Peyer's patch (tissue), 4 donors: ENCODE measurements at places on chromosomes 4 and X. TPM values are rescaled to one million over a fixed set of nuclear protein-coding genes. Genes with fewer than 3 reads are reported as not detected.

The PPEF2 gene
- not detected for total RNA-seq

The CT83 gene
- not detected for total RNA-seq

The SHISA3 gene
- total RNA-seq: 1.2 TPM

DNA sequence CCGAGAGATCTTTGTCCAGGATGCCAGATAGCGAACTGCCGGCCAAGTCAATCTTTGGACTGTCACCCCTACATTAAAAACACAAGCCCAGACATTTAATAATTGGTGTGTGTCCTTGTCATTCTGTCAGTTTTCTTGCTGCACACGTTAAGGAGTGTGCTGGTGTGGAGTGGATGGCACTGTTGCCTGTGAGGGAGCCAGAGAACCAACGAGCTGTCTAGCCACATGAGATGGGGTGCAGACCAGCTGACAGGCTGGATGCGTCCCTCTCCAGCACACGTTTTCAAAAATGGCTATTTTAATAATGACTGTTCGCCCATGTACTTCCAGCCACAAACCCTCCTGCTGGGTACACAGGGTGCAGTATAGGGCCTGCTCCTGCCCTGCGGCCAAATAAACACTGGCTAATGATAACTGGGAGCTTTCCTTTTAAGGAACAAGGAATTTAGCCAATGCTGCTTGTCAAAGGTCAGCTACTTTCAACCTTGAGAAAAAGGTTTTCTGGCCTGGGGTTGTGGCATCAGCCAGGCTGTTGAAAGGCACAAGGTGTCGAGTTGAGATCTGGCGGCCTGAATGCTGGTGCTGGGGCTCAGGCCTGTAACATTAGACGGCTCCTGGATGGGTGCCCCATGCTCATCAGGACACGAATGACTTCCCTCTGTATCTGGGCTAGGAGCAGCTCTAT is 54.0 kb upstream of the MAP3K15 start:
- H3K27ac ChIP-seq: no peak overlapping the region
- DNase-seq: no peak
- no peaks in the 10 kb centered on the region for H3K27me3 ChIP-seq
- no peaks in the 10 kb centered on the region for H3K4me1 ChIP-seq
- H3K4me3 ChIP-seq: no peak overlapping the region

DNA sequence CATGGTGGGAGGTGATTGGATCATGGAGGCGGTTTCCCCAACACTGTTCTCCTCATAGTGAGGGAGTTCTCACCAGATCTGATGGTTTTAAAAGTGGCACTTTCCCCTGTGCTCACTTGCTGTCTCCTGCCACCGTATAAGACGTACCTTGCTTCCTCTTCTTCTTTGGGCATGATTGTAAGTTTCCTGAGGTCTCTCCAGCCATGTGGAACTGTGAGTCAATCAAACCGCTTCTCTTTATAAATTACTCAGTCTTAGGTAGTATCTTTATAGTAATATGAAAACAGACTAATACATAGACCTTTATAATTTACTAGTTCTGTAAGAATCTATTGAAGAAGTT is 82.5 kb upstream of the PITX2 start:
- no peak for DNase-seq
- H3K36me3 ChIP-seq: no peaks in the 10 kb centered on the region
- no peaks in the 10 kb centered on the region for H3K27me3 ChIP-seq

GRCh38 chr4:108979759-108980158 is 216.9 kb upstream of the ETNPPL start:
- H3K36me3 ChIP-seq: no peaks in the 10 kb centered on the region
- DNase-seq: no peak
- no peak overlapping the region for H3K4me3 ChIP-seq
- H3K27me3 ChIP-seq: no peaks in the 10 kb centered on the region
- H3K27ac ChIP-seq: no peak overlapping the region

DNA sequence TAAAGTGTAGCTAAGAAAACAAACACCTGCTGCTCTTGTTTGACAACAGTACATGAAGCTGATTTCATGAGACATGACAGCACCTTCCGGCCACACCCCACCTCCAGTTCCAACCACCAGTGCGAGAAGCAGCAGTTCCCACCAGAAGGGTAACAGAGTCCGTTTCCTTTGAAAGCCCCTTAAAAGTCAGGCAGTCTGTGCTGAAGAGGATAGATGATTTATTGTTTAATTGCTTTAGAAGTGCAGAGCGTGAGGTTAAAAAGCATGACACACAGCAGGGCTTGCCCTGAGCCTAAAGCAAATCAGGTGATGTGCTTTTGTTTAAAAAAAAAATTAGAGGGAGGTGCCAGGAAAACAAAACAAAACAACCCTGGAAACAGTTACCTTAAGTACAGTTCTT is 82.6 kb downstream of the HADH start:
- H3K27ac ChIP-seq: no peak overlapping the region
- H3K4me3 ChIP-seq: no peak overlapping the region
- H3K36me3 ChIP-seq: no peaks in the 10 kb centered on the region
- DNase-seq: peak; percentile 60
- H3K4me1 ChIP-seq: no peaks in the 10 kb centered on the region
- H3K27me3 ChIP-seq: no peaks in the 10 kb centered on the region

- DNase-seq: no peak
- H3K36me3 ChIP-seq: no peaks in the 10 kb centered on the region
- H3K4me1 ChIP-seq: no peaks in the 10 kb centered on the region
- no peak overlapping the region for H3K4me3 ChIP-seq
These were observed 25.5 kb downstream of the BBS12 start for GRCh38 chr4:122758033-122758432.

DNA sequence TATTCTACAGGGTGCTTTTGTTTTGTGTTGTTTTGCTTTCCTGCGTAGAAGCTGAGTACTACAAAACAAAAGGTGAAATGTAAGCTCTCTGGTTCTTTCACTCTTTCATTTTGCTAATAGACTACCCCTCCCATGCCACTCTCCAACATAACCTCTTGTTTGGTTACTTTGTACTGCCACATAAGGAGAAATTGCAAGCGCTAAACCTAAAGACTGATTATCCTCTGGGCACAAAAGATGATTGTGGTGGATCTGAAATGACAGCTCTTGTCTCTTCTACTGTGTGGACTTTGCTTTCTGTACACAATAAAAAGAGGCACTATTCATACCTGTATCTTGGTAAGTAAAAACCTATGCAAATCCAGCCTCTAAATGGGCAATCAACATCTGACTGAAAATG is 5.3 kb downstream of the MBNL3 start:
- H3K27ac ChIP-seq: no peak overlapping the region
- H3K4me3 ChIP-seq: no peak overlapping the region
- no peak for DNase-seq
- no peaks in the 10 kb centered on the region for H3K4me1 ChIP-seq
- H3K36me3 ChIP-seq: no peaks in the 10 kb centered on the region

GRCh38 chr4:14169460-14169859 is 541.9 kb upstream of the BOD1L1 start:
- no peaks in the 10 kb centered on the region for H3K27me3 ChIP-seq
- no peaks in the 10 kb centered on the region for H3K4me1 ChIP-seq
- H3K36me3 ChIP-seq: no peaks in the 10 kb centered on the region
- H3K4me3 ChIP-seq: no peak overlapping the region
- no peak for DNase-seq

DNA sequence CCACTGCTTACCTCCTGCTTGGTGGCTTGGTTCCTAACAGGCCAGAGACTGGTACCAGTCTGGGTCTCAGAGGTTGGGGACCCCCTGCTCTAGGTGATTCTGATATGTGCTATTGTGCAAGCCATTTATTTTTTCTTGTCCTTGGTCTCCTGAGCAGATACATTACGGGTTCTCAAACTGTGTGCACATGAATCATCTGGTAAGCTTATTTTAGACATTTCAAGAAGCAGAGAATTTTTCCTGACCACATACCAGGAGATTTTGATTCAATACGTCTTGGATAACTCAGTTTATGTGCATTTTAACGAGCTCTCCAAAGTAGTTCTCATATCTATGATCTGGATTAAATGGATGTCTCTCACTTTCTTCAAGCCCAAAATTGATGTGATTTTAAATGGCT is 77.2 kb downstream of the FHIP1A start:
- no peaks in the 10 kb centered on the region for H3K36me3 ChIP-seq
- no peak overlapping the region for H3K27ac ChIP-seq
- no peak overlapping the region for H3K4me3 ChIP-seq

DNA sequence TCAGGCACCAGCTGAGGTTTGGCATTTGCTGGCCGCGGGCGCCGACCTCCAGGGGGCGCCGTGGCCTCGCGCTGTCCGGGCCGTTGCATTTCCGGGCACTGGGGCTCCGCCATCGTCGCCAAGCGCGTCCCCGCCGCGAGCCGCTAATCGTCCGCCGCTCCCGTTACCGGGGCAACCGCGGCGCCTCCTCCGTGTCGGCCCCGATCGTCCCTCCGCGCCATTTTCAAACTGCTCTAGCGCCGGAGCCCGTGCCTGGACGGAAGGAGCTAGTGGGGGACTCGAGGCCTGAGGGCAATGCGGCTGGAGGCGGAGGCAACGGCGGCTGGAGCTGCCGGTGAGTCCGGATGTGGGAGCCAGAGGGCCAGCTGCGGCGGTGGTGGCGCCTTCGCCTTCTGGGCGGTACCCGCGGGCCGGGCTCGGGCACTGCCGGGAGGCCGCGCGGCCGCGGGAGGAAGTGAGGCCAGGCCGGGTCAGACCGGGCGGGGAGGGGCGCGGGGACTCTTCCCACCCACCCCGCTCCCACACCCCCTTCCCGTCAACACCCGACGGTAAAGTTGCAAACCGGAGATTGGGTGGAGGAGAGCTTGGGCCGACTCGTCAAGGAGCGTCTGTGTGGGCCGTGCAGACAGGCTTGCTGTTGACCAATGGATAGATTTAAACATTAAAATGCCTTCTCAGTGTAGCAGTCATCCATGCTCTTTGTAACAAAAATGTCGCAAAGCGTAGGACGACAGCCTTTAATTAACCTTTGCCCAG is at the start of gene CEP135:
CEP135 (plus strand) TSS at position 220 of the 756 bp plus-strand sequence. CDS start 3,186 bp downstream, outside the sequence.
- H3K27me3 ChIP-seq: no peaks in the 10 kb centered on the region
- DNase-seq: peak; percentile 97
- peaks cover 11% of the 10 kb centered on the region for H3K36me3 ChIP-seq
- peak within 1 kb of the TSS; percentile 93 for H3K27ac ChIP-seq

DNA sequence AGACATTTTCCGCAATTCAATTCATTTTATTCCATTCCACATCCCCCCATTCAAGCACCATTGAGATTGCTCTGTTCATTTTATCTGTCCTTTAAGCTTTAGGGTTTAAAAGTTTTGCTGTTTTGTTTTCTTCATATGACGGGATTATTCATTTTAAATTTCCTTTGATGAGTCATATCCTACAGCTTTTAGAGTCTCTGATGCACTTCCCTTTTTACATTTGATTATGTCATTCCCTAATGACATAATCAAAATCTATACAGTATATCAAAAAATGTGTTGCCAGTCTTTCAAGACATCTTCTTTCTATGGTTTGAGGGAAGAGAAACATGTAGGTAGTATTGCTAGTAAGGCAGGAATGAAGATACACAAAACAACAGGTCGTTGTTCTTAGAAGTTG is 456.3 kb downstream of the PDGFC start:
- H3K27me3 ChIP-seq: no peaks in the 10 kb centered on the region
- H3K4me1 ChIP-seq: no peaks in the 10 kb centered on the region
- no peak overlapping the region for H3K4me3 ChIP-seq

DNA sequence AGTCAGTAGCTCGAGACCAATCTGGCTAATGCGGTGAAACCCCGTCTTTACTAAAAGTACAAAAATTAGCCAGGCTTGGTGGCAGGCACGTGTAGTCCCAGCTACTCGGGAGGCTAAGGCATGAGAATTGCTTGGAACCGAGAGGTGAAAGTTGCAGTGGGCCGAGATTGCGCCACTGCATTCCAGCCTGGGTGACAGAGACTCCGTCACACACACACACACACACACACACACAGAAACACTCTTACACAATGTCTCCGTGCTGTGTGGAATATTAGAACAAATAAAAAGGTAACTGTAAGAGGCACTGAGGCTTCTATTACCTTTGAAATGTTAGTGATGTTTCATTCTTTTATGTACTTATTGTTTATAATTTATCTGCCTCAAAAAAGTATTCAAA is 326.6 kb downstream of the GPAT3 start:
- no peak for DNase-seq
- no peaks in the 10 kb centered on the region for H3K36me3 ChIP-seq
- no peaks in the 10 kb centered on the region for H3K27me3 ChIP-seq
- no peak overlapping the region for H3K27ac ChIP-seq

DNA sequence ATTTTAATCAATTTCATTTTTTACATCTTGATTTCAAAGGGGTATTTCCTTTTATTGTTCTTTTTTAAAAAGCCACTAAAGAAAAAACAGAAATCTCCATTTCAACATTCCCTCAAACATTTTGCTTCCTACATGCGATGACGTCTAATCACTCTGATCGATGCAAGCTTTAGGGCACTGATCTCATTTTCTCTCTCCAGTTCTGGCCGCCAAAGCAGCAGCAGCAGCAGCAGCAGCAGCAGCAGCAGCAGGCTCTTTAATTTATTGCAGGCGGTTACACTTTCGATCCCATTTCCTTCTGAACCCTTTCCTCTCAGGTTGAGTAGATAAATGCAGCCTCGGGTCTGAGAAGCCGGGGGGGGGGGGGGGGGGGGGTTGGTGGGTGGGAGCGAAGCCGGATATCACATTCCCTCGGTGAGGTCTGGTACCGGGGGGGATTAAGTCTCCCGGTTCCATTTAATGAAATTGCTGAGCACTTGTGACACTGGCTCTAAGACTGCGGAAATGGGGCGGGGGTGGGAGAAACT is 3.4 kb upstream of the PCDH7 start:
- no peak overlapping the region for H3K27ac ChIP-seq
- H3K27me3 ChIP-seq: peaks cover 4% of the 10 kb centered on the region
- no peaks in the 10 kb centered on the region for H3K4me1 ChIP-seq

- no peaks in the 10 kb centered on the region for H3K4me1 ChIP-seq
- no peak for DNase-seq
- H3K36me3 ChIP-seq: no peaks in the 10 kb centered on the region
- H3K27ac ChIP-seq: no peak overlapping the region
- H3K4me3 ChIP-seq: no peak overlapping the region
These were observed 447.5 kb upstream of the PITX2 start for GRCh38 chr4:111070390-111070789.

DNA sequence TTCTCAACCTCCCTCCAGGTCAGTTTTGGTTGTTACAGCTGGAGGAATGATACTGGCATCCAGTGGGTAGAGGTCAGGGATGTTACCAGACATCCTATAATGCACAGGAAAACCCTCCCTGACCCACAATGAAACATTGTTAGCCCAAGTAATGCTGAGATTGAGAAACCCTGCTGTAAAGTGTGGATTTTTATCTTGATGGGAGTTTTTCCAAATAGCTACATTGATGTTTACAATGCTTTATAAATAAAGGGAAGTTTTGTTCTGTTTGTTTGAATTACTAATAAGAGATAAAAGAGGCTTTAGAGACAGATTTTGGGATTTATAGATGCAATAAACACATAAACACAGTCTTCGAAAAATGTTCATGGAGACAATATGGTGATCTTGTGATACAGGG is 194.0 kb upstream of the NUDT6 start:
- DNase-seq: no peak
- H3K4me3 ChIP-seq: no peak overlapping the region
- no peaks in the 10 kb centered on the region for H3K36me3 ChIP-seq
- H3K27ac ChIP-seq: no peak overlapping the region
